ENCODE measurements at places on chromosomes 3 and 15. TPM values are rescaled to one million over a fixed set of nuclear protein-coding genes. Genes with fewer than 3 reads are reported as not detected.

GRCh38 chr3:2375376-2375775 lies 276.7 kb downstream of the CNTN4 start:
- DNase-seq, result no peak

- DNase-seq, result peak; percentile 23
These were observed 470.5 kb downstream of the EPHA3 start for GRCh38 chr3:89577637-89578530.

- DNase-seq, result no peak
These were observed 160.7 kb downstream of the SQOR start for GRCh38 chr15:45795440-45796069.

GRCh38 chr3:44923632-44924456 lies 49.4 kb downstream of the TGM4 start:
- no peak for DNase-seq

- no peak for DNase-seq
These were observed 735.0 kb downstream of the ROBO1 start for GRCh38 chr3:79032686-79033318.

DNA sequence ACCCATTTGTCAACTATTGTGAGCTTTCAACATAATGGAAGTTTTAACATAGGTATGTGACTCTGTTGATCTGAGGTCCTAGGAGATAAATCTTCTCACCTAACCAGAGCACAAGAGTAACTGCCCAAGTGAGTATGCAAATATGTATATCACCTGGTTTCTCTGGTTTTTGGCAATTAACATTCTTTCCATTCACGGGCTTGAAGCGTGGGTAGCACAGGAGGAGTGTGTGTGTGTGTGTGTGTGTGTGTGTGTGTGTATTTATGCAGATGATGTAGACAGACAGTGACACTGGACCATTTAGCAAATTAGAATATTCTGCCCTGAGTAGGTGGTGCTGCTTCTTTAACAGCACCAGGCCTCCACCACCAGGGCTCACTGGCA lies 15.0 kb downstream of the EPHB1 start:
- DNase-seq, result no peak

DNA sequence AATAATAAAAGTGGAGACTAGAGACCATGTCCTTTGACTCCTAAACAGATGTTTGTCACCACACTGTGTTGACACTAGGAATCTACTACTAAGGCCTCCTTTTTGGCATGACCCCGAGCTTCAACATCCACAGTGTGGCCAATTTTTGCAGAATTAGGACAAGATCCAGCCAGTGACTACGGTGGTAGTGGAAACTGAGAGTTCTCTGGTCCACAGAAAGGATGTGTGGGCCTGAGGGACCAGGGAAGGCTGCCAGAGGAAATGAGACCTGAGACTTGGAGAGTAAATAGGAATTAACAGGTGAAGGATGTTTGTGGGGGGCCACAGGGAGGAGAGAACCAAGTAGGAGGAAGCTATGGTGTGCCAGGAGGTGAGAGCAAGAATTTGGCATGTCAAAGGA lies 122.7 kb downstream of the CHCHD6 start:
- DNase-seq, result no peak

Gene BNC1
- 1.1 TPM for total RNA-seq

Gene ZBBX
- total RNA-seq, result 1.4 TPM
